ENCODE measurements at places on chromosomes 12 and 14. TPM values are rescaled to one million over a fixed set of nuclear protein-coding genes. Genes with fewer than 3 reads are reported as not detected.

GRCh38 chr12:58583940-58584339 is 336.4 kb downstream of the LRIG3 start:
- no peak for DNase-seq

GRCh38 chr12:64713376-64713775 is 45.8 kb downstream of the GNS start:
- no peak for DNase-seq

GRCh38 chr14:102819176-102819628 is 42.0 kb downstream of the TRAF3 start:
- no peak for DNase-seq

GRCh38 chr14:65639216-65639615 is 226.7 kb downstream of the FUT8 start:
- DNase-seq: no peak

DNA sequence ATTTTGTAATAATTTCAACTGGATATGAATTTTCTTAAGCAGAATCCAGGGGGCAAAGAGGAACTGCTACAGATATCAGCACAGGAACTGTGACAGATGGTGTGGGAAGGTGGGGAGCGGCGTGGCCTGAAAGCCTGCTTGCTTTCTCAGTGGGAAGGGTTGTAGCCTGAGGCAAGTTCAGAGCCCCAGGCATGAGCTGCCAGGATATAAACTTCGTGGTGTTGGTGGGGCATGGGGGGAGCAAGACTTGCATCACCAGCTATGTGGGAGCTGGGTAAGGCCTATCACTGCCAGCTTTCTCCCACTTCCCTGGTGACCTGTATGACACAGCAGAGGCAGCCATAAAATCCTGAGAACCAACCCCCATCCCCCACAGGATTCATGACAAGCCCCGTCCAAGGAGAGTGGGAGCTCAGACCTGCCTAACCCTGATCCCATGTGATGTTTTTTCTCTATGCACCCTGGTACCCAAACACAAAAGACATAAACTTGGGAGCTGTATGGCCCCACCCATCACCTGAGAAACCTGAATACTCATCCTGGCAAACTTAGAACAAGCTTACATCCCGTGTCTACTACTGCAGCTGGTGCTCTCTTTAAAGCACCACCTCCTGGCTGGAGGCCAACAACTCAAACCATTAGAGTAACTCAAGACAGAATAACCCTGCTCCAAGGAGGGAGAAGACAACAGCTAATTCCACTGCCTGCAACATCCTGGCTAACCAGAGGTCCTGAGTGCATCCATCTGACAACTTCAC is 16.5 kb downstream of the CLEC1A start:
- DNase-seq: no peak

DNA sequence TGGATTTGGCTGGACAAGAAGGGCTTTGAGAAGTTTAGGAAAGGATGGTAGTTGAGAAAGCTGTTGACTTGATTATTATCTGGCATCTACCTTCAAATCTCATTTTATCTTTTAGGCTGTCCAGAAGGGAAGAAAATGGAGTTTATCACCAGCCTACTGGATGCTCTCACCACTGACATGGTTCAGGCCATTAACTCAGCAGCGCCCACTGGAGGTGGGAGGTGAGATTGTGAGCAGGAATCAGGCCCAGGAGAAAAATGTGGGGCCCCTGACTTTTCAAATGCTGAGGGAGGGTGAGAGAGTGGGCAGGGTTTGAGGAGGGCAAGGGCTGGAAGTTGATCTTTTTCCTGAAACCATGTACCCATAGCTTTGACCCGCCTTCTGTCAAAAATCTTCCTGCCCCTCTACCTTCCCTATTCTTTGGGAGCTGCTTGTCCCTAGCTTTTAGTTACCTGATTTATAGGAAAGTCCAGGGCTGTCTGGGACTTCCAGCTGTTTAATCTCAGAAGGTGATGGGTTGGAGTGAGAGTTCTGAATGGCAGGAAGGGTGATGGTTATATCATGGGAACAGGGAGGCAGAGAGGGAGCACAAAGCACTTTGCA is 134.2 kb downstream of the SMOC1 start:
- DNase-seq: peak; percentile 68

- no peak for DNase-seq
Observed at GRCh38 chr14:69370061-69370460, 28.0 kb downstream of the ERH start.

SERPINA1 gene
- total RNA-seq: 0.13 TPM

DNA sequence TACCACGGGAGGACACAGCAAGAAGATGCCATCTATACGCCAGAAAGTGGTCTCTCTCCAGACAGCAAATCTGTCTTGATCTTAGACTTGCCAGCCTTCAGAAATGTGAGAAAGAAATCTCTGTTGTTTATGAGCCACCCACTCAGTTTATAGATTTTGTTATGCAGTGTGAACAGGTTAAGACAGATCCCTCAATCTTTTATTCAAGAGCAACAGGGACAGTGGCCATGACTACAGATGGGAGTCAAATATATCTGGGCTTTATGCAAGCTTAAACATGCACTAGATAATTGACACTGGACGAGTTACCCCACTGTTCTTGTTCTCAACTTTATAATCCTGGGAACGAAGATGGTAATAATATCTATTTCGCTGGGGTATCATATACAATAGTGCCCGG is 288.7 kb downstream of the RPAP3 start:
- DNase-seq: no peak

DNA sequence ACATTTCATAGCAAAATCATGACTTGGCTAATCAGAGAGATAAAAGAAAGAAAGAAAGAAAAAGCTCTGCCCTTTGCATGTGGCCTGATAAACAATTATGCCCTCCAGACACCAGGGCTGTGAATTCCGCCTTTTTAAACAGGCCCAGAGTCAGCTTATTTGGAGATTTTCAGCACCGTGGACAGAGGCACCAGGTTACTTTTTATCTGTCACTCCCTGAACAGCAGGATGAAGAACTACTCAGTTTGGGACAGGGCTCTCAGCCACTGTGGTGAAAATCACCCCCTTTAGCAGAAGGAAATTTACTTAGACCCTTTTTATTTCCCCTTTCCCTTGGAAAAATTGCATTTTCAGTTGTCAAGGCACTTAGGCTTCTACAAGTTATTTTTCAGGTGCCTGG is 359.9 kb downstream of the NRXN3 start:
- peak; percentile 88 for DNase-seq

SERPINA5 gene
- 3.5 TPM for total RNA-seq

LBHD2 gene
- not detected for total RNA-seq

DNA sequence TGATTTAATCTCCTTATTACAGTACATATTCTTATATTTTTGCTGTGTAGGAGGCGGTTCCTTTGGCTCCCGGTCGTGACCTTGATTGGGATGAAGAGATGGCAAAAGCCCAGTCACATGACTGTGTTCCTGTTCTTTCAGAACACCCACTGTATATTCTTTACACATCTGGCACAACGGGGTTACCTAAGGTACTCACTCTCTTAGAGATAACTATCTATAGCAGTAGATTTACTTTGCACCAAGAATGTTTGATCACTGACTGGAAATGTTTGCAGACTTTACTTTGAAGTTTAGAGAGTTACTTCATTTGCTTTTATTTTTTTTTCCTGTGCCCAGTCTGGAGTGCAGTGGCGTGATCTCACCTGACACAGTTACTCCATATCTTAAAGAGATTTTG is 65.2 kb downstream of the ACSS3 start:
- DNase-seq: no peak

AQP6 gene
- 0.12 TPM for total RNA-seq

GRCh38 chr14:86533834-86534233 is 1003.9 kb downstream of the FLRT2 start:
- DNase-seq: no peak

PTMS gene
- 608 TPM for total RNA-seq

DNA sequence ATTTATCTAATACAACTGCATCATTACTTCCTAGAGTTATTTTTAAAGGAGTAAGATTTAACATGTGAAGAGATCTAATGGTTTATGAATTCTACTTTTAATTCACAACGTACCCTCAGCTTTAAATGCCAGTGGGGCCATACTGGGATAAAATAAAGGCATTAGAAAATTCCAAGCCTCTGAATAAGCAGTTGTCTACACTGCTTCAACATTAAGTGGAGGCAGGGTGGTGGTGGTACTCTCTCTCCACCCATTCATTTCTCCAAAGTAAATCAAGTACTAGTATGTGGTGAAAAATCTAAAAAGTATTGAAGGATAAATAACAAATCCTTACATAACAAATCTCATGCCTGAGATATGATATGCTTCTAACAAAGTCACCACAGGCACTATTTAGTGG is 52.4 kb downstream of the FERMT2 start:
- no peak for DNase-seq

DNA sequence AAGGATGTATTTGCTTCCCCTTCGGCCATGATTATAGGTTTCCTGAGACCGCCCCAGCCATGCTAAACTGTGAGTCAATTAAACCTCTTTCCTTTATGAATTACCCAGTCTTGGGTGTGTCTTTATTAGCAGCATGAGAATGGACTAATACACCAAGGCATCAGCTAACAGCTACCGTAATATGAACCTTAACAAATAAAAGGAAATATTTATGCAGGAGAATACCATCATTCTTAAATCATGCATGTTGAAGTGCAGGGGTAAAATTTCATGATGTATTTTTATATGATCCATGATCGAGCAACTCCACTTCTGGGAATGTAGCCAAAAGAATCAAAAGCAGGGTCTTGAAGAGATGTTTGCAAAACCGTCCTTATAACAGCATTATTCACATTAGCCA is 379.0 kb downstream of the NPAS3 start:
- DNase-seq: no peak

NKX2-1 gene
- not detected for total RNA-seq

- no peak for DNase-seq
Observed at GRCh38 chr12:82554529-82554928, 132.2 kb upstream of the TMTC2 start.

DNA sequence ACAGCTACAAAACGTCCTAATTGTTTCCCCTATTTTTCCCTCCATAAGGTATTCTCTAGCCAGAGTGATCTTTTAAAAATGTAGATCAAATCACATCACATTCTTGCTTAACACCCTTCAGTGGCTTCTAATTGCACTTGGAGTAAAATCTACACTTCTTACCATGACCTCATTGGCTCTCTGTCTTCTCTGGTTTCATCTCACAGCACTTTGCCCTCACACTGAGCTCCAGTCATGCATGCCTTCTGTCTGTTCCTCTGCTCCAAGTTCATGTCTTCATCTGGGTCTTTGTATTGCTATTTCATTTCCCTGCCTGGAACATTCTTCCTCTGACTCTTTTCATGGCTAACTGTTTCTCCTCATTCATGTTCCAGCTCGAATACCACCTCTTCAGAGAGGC is 220.4 kb upstream of the GARIN6 start:
- DNase-seq: no peak

GRCh38 chr12:9367201-9367600 is 159.0 kb upstream of the PZP start:
- no peak for DNase-seq

GRCh38 chr14:90607141-90607540 is 209.1 kb downstream of the TTC7B start:
- no peak for DNase-seq

- DNase-seq: no peak
Observed at GRCh38 chr14:93084866-93085857, 30.6 kb downstream of the ITPK1 start.

AVPR1A gene
- total RNA-seq: 0.04 TPM

Data from neural progenitor cell (in vitro differentiated cells).